ENCODE measurements at places on chromosomes 5 and 9. TPM values are rescaled to one million over a fixed set of nuclear protein-coding genes. Genes with fewer than 3 reads are reported as not detected.

DNA sequence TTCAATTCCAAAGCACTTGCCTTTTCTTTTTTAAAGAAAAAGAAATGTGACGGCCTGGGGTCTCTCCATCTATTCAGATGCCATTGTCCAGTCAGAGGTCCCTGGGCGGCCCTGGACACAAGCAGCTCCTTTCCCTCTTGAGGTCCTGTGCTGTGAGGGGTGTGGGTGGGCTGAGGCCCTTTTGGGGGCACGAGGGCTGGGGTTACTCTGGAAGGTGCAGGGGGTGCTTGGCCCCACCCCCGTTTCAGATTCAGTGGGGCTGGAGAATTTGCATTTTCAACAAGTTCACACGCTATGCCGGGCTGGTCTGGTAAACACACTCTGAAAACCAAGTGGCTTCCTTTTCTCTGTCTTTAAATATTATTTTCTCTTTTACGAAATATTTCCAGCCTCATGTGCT is 91.4 kb upstream of the PHYKPL start:
- H3K4me3 ChIP-seq, result no peak overlapping the region
- H3K36me3 ChIP-seq, result no peaks in the 10 kb centered on the region
- H3K27me3 ChIP-seq, result no peaks in the 10 kb centered on the region
- no peak for DNase-seq
- H3K27ac ChIP-seq, result no peak overlapping the region
- no peaks in the 10 kb centered on the region for H3K4me1 ChIP-seq

DNA sequence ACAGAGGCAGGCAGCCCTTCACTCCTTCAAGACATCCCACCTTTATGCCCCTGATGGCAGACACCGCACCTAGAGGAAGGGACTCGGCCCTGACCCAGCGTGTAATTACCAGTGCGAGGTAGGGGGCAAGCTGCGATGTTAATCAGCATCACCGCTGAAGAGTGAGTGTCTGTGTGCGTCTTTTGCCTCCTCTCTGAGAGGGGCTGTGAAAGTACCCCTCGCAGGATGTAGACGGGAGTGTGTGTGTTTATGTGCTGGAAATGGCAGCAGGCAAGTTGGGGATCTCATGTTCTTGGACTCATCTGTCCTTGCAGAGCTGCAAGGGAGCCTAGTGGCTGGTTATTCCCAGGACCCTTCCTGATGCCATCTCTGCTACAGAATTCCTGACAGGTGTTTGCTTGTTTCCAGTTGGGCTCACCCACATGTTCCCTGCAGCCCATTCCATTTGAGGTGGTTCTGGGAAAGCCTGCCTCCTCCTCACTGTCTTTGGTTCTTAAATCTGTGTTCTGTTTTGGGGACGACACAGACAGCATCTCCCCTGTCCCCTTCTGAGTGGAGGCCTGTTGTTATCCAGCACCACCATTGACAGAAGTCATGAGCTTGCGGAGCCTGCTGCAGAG is 70.5 kb downstream of the ZNF618 start:
- H3K4me1 ChIP-seq, result no peaks in the 10 kb centered on the region
- no peak overlapping the region for H3K4me3 ChIP-seq
- H3K27me3 ChIP-seq, result no peaks in the 10 kb centered on the region
- DNase-seq, result no peak
- H3K36me3 ChIP-seq, result no peaks in the 10 kb centered on the region
- no peak overlapping the region for H3K27ac ChIP-seq

- H3K4me1 ChIP-seq, result no peaks in the 10 kb centered on the region
- no peak overlapping the region for H3K27ac ChIP-seq
- no peak overlapping the region for H3K4me3 ChIP-seq
- DNase-seq, result no peak
- H3K27me3 ChIP-seq, result no peaks in the 10 kb centered on the region
- H3K36me3 ChIP-seq, result no peaks in the 10 kb centered on the region
Measured at GRCh38 chr5:14944996-14945395, 73.4 kb upstream of the ANKH start.

Gene CCL27
- not detected for total RNA-seq

Gene PCYOX1L
- 16.6 TPM for total RNA-seq
